ENCODE measurements at places on chromosomes 12 and 14.

- DNase-seq = no peak
Measured at GRCh38 chr14:89614009-89614691, 197.1 kb upstream of the FOXN3 start.

GRCh38 chr14:85987907-85988306 lies 458.0 kb downstream of the FLRT2 start:
- DNase-seq = no peak

DNA sequence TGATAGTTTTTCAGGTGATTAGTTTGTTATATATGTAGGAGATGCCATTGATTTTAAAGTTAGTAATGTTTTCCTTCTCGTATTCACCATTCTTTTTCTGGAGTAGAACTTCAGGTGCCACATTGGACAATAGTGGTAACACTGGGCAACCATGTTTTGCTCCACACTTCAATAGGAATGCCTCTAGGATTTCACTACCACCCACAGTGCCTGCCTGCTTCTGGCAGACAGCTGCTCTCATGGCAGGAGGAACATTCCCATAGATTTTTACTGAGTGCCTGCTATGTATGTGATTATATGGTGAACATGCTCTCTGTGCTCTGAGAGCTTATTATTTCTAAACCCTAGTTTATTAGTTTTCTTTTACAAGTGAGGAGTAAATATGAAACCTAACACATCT lies 53.7 kb downstream of the GCH1 start:
- DNase-seq = no peak

DNA sequence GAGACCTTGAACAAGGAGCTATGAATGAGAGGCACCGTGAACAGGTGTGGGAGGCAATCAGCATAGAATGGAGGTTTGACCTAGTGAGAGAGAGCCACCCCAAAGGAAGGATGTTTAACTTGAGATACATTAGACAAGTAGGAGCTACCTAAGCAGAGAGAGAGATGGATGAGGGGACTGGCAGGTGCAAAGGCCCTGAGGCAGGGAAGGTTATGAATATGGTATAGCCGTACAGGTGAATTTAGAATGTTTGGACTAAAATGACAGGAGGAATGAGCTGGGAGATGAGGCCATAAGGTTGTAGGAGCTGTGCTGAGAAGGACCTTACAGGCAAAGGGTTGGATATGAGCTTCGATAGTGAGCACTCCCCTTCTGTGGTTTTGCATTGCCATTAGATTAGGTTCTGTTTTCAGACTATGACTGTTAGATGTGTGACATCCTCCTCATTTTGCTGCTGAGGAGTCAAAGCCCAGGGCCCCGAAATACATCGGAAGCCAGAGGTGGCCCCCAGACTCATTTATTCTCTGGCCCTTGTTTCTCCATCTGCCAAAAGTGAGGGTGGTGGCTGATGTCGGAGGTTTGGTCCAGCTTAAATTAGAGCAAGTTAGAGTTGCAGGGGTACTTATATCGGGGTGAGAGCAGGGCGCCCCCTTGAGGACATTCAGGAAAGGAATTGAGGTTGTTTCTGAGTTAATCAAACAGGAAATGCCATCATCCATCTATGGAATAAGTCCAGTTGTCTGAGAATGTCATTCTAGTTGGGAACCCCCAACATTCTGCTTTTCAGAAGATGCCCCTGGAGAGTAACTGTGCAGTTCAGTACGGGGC lies 29.4 kb downstream of the SLC24A4 start:
- no peak for DNase-seq

DNA sequence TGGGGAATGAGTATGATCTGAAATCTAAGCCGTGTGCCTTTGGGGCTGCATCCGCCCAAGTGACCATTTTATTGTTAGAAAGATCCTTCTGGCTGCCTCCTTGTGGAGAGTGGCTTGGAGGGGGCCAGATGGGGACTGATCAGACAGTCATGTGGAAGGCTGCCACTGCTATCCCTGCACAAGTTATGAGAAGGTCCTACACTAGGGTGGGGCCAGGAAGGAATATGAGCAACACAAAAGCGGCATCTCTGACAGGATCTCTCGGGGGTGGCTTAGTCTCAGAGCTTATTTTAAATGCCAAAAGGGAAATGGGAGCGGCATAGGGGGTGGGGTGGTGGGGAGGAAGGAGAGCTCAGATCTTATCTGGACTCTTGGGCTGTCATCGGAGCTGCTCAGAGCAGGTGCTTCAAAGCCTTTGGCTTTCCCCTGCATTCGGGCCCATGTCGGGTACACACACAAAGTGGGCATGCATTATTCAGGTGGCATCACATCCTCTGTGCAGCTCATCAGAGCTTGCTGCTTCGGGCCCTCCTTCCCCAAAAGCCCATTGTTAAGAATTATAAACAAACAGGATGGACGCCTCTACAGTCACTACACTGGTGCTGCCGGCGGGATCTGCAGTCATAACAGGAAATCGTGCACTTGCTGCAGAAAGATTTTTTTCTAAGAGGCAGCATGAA lies 805.4 kb downstream of the VRK1 start:
- DNase-seq = no peak

GRCh38 chr12:111204788-111205241 lies 164.1 kb downstream of the PHETA1 start:
- DNase-seq = no peak

DNA sequence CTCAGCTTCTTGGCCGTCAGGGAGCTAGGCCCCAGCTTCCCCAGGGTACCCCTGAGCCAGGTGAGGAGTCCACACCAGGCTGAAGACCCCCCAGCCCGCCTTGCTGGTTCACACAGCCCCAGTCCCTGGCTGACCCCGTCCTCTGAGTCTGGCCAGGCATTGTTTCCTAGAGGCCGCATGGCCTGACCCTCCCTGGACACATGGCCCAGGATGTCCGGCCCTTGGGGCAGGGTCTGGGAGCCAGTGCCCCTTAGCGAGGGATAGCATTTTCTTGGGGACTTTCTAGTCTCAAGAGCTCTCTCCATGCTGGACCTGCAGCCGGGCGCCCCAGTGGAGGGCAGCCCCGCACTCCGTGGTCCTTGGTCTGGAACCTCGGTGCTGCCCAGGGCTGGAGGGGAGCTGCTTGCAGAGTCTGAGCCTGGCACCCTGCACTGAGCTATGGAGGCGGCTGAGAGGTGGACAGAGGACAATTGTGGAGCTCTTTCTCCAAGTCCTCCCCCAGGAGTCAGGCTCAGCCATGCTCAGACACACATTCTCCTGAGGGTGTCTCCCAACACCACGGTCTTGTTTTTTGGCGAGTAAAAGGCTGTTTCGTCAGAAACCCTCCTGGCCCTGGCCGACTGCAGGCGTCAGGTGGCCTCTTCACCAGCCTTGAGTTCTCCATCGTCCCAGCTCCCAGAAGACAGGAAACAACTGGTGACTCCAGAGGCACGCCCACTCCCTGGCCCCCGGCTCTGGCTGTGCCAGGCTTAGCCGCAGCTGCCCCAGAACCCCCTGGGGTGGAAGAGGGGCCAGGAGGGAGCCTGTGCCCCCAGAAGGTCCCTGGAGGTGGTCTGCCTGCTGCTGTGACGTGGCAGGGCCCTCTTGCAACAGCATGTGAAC lies 17.6 kb upstream of the CRIP2 start:
- no peak for DNase-seq

DNA sequence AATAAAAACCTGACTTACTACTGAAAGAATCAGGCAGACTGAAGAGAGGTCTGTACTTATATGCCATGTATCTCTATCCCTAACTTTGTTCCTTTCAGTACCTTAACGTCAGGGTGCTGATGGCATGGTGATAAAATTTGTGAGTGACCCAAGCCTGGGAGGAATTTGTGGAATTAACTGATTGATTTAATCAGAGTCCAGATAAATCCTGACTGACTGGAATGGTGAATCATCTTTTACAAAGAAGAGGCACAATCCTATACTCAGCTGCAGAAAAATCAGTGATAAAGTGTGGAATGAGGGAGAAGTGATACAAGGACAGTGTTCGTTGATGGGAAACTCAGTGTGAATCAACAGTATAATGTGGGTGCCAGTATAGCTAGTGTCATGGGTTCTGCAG lies 3.7 kb downstream of the TDG start:
- DNase-seq = no peak

- no peak for DNase-seq
Measured at GRCh38 chr12:32921397-32921796, 24.8 kb upstream of the PKP2 start.

DNA sequence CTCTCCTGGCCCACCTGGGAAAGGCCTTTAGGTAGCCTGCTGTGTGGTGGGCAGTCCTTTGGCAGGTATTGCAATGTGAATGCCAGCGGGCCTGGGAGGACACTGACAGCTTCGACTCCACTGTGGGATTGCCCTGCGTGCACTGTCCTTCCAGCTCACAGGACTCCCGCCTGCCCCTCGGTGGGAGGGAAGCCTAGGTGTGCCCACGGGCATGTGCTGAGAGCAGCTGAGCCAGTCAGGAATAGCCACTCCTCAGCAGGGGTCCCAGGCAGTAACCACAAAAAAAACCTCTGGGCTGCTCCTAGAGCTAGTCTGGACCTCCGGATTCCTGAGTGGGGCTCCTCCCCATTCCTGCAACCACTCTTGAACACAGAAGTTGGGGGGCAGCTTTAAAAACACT lies 278.2 kb downstream of the FOXN3 start:
- no peak for DNase-seq

- DNase-seq = no peak
Measured at GRCh38 chr14:104702673-104703072, 13.3 kb downstream of the INF2 start.

DNA sequence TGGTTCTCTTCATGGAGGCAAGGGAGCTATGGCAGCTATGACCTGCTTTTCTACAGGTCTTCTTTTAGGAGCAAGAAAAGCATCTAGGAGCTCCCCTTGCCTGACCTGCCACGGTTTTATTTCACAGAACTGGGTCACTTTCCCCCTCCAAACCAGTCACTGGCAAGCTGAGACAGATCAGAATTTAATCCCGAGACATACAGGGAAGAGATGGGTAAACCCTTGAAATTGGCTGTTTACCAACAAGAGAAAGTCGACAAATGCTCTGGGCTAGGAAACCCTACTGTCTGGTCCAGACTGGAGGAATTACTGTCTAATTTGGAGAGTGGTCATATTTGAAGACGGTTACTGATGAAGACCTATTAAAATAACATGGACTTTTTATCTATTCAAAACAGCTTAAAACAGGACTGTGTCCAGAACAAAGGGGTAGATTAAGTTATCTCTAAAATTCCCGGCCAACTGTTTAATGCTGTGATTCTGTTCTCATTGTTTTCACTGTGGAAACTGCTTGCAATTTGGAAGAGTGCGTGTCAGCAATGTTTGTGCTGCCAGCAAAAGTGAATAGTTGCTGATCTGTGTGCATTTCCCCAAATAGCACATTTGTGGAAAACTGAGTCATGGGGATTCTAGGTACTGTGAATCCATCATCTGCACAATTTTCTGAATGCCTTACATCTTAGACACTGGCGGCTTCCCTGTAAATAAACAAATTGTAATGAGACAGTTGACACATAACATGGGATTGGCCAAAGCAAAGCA lies 73.4 kb upstream of the EEA1 start:
- no peak for DNase-seq

GRCh38 chr12:102567031-102567985 lies 86.9 kb upstream of the IGF1 start:
- no peak for DNase-seq

GRCh38 chr12:131177599-131177998 lies 223.9 kb downstream of the ADGRD1 start:
- DNase-seq = no peak

DNA sequence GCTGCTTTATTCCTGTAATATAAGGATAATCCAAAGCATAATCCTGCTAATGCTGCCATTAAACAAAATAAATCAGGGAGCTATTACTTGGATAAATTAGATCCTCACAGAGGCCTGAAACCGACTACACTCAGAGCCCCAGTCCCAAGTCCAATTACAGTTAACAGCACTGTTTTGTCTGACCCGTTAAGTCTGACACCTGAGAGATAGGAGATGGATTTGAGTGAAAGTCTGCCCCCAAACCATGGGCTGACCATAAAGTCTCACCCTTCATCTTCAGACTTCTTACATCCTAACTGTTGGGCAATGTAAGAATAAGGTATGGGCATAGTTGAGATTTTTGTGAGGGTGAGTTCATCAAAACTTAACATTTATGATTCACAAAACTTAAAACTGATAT lies 181.7 kb downstream of the PLCZ1 start:
- no peak for DNase-seq

DNA sequence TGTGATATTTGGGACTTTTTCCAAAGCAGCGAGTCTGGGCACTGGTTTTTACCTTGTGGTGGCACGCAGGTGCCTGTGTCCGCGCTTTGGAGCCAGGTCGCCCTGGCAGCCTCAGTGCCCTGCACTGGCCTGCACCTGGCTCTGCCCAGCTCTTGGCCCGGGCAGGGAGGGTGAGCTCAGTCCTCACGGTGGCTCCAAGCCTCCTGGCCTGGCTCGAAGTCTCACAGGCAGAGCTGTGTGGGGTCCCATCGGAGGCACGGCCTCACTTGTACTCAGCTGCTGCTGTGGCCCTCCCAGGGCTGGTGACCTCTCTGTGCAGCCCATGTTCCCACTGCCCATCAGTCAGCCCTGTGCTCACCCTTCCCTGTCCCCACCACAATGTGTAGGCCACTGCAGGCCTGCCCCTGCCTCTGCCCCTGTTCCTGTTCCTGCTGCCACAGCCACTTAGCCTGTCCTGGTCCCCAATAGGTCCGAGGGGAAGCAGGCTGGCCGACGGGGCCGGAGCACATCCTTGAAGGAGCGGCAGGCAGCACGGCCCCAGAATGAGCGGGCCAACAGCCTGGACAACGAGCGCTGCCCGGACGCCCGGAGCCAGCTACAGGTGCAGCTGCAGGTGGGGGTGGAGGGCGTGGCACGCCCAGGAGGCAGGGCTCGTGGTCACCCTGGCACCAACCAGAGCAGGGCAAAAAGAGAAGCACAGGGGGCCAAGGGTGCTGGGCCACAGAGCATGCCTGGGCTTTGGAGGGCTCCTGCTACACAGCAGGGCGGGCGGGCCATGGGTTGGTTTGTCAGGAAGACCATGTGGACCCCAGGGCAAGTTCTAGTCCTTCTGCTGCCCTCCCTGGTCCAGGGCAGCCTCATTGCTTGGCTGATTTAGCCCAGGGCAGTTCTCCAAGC lies 16.6 kb upstream of the TEX22 start:
- no peak for DNase-seq

DNA sequence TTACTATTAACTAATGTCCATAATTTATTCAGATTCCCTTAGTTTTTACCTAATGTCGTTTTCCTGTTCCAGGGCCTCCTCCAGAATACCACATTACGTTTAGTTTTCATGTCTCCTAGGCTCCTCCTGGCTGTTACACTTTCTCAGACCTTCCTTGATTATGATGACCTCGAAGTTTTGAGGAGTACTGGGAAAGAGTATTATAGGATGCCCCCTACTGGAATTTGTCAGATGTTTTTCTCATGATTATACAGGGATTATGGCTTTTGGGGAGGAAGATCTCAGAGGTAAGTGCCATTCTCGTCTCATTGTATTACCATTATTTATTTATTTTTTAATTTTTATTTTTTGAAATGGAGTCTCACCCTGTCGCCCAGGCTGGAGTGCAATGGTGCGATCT lies 17.7 kb upstream of the C1S start:
- no peak for DNase-seq

Measured in hypothalamus (tissue), 51 donors.